ENCODE measurements at places on chromosomes 12 and 14.

DNA sequence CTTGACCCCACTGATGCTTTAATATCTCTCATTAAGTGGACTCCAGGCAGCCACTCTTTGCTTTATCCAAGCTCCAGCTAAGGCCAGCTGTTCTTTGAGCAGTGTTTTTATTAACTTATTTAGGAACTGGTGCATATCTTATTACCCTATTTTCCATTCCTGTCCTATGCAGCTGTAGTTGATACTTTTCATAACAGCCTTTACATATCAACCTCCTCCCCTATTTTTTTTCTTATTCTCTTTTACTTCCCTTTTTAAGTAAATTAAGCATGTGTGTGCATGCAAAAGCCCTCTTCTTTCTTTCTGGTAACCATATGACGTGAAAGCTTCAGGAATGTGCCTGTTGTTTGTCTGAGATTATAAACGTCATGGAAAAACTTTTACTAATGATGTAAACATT, 121.2 kb downstream of the PTPRQ start:
- peak; percentile 80 for DNase-seq

GRCh38 chr12:101475751-101476305, 692 bp downstream of the SPIC start:
- DNase-seq: no peak

GRCh38 chr12:49609875-49610154, 4.4 kb upstream of the FAM186B start:
- no peak for DNase-seq

- no peak for DNase-seq
These were observed 18.4 kb downstream of the HDAC7 start for GRCh38 chr12:47801170-47801903.

- DNase-seq: peak; percentile 0
These were observed 272.7 kb upstream of the DIO3 start for GRCh38 chr14:101288436-101289229.

DNA sequence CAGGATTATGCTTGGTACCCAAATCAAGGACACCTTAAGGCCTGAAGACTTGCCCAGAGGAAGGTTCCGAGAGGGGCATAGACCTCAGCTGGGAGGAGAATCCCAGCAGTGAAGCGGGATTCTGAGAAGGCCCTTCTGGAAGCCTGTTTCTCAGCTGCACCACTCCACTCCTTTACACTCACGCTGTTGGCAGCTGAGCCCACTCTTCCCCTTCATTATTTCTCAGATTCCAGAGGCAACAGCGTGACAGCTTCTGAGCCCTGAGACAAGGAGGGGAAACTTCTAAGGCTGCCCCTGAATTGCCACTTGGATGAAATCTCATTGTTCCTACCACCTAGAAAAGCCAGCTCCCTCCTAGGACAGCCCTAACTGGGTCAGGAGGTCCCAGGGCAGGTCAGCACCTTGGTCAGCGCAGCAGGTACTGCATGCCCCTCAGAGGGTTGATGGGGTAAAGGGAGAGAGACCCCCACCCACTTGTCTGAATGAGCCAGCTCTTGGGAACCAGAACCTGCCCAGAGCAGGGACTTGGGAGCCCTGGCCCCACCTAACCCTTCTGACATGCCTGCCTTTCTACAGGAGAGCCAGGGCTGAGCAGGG, 53.9 kb downstream of the ISCA2 start:
- no peak for DNase-seq

DNA sequence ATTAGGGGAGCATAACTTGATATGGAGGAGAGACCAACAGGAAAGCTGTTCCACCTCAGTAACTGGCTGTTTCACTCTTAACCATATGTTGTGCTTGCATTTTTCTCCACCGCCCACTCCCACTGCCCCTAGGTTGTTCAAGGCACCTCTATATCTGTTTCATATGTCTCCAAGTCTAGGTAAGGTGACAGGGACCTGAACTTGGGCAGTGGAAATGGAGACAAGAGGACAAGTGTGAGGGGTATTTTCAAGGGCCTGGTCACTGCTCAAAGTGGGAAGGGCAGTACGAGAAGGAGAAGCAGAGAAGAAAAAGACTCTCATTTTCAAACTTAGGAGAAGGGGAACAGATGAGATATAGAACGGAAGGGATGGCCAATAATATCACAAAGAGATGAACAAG, 3.1 kb downstream of the SLC38A1 start:
- no peak for DNase-seq

DNA sequence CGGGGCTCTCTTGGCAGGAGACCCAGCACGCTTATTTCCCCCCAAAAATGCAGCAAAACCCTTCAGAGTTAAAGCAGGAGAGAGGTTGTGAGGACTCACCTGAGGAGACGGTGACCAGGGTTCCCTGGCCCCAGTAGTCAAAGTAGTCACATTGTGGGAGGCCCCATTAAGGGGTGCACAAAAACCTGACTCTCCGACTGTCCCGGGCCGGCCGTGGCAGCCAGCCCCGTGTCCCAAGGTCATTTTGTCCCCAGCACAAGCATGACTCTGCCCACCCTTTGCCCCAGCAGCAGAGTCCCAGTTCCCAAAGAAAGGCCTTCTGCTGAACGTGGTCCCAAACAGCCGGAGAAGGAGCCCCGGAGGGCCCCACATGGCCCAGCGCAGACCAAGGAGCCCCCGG, 337.7 kb downstream of the TMEM121 start:
- DNase-seq: no peak

DNA sequence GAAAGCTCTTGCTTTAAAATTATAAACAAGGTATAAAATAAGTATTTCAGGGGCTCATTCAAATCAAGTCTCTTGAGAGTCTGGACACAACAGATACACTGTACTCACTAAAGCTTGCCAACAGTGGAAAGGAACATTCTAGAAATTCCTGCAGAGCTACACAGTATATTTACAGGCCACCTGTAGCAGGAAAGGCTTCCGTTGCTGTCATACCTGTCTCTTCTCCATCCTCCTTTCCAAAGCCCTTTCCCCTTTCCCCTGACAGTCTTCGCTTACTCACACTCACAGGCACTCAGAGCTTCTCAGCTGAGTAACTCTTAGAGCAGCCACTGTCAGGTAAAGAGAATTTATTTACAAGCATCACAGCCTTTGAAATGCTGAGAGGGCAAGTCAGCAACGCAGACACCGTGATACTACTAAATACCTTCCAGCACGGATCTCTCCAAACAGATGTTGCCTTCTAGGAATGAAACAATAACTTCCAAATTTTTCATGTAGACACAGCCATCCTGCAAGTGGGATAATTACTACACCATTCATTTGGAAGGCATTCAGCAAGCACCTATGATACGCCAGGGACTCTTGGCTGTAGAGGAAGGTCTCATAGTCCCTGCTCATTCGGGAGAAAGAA, 167.9 kb downstream of the FOXN3 start:
- no peak for DNase-seq

GRCh38 chr12:20592556-20592955, 102.6 kb upstream of the SLCO1C1 start:
- no peak for DNase-seq

- DNase-seq: no peak
These were observed 41.1 kb upstream of the CSRNP2 start for GRCh38 chr12:51124504-51124903.

DNA sequence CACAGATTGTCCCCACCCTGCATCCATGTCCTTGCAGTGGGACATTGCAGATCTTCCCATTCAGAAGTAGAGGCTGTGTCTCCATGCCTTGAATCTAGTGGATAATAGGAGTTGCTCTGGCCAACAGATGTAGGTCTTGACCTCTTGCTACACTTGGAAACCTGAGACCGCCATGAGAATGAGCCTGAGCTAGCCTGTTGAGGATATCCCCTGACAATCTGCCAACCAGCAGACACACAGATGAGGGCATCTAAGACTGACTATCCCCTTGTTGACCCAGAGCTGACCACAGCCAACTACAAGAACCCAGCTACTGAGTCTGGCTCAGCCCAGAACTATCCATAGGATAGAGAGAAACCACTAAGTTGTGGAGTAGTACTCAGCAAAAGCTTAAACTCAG, 161.1 kb upstream of the NOS1 start:
- DNase-seq: no peak

GRCh38 chr14:62696331-62696924, 348.8 kb downstream of the KCNH5 start:
- no peak for DNase-seq

DNA sequence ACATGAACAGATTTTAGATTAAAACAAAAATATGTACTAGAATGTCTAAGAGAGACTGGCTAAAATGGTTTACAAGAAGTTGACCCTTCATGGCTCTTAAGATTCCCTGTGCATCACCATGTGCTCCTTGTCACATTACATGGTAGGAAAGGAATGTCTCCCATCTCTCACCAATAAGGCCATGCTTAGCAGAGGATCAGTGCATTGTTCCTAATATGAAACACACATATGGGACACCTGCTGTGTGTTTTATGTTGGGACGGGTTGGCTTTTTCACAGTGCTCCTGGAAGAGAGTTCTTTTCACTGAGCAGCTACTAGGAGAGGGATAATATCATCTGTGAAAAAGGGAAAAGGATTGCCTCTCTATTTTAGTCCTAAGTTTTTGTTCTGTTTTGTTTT, 9.6 kb downstream of the PFKM start:
- DNase-seq: peak; percentile 32

DNA sequence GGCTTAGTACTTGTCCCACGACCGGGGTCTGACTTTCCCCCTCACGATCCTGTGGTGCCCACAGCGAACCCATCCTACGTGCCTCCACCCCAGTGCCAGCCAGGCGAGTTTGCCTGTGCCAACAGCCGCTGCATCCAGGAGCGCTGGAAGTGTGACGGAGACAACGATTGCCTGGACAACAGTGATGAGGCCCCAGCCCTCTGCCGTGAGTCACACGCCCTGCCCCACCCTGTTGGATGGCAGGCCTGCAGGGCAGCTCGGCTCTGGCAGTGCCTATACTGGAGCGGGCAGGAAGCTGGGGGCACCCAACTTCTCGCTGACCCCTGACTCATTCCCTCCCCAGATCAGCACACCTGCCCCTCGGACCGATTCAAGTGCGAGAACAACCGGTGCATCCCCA, 18.3 kb upstream of the LRP1-AS start:
- no peak for DNase-seq

DNA sequence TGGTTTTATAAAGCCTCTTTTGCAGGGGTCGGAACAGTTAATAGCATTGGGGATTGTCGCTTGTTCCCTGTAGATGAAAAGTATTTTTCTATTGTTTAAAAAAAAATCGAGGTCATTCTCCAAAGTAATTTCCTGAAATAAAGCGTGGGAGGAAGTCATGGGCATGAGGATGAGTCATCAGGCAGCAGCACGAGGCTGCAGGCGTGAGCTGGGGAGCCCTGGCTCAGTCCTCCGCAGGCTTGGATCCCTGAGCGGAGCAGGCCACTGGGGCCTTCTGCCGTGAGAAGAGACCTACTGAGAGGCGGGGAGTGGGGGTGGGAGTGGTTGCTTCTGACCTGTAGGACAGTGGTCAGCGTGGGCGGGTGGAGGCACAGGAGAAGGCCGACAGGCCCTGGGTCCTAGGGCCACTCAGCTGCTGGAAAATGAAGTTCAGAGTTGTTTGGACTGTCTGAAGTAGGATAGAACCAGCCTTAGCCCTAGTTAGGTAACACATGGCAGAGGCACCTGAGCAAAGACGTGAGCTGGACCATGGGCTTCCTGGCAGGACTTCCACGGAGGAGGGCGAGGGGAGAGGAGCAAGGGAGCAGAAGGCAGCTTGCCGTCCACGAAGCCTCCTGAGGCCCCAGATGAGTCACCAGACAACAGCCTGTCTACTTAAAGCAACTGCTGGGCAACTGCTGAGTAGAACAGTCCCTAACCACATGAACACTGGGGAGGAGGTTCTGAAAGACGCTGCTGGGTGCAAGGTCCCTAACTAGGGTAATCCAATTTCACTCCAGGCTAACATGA, 21.1 kb upstream of the LGALS3 start:
- DNase-seq: peak; percentile 95

DNA sequence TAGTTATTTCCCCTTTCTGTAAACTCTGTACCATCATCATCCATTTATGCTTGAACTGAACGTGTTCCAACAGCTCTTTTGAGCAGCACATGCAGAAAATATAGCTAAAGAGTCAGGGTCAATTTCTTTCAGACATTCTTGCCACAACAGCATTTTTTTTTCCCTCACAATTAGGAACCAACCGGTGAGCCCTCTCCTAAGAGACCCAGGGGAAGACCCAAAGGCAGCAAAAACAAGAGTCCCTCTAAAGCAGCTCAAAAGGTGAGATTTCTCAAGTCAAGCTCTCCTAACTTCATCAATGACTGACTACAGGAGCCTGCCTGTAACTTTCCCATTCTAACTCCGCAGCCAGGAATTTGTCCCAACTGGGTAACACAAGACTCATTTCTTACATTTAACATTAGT, 3.5 kb downstream of the HMGA2 start:
- DNase-seq: peak; percentile 55

DNA sequence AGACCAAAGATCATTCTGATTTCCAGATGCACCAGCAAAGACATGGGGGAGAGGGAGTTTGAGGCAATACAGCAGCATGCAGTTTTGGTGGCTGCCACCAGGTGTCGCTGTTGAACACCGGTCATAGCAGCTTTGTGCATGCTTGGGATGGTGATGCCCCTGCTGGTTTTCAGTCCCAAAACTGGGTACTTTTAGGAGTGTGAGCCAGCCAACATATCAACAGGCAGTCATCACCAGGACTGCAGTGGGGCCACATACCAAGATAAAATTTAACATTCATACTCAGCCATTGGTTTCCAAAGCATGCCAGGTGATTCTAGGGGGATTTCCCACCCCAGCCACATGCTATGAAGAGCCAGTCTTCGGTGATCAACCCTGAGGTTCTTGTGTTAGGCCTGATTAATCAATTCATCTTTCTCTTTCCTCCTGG, 64.2 kb downstream of the PHETA1 start:
- DNase-seq: no peak

DNA sequence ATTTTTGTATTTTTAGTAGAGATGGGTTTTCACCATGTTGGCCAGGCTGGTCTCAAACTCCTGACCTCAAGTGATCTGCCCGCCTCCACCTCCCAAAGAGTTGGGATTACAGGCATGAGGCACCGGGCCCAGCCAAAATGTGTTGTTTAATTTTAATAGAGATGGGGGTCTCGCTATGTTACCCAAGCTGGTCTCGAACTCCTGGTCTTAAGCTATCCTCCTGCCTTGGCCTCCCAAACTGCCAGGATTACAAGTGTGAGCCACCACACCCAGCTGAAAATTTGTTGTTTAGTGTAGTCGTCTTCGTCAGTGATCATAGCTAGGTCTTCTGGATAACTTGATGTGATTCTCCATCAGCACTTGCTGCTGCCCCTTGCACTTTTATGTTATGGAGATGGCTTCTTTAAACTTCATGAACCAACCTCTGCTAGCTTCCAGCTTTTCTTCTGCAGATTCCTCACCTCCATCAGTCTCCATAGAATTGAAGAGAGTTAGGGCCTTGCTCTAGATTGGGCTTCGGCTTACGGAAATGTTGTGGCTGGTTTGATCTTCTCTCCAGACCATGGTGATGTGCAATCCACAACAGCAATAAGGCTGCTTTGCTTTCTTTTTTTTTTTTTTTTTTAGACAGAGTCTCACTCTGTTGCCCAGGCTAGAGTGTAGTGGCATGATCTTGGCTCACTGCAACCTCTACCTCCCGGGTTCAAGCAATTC, 13.0 kb downstream of the ISCU start:
- no peak for DNase-seq

GRCh38 chr14:105126981-105127329, 41.6 kb downstream of the JAG2 start:
- DNase-seq: no peak

GRCh38 chr14:75442642-75443041, 14.8 kb downstream of the JDP2 start:
- DNase-seq: peak; percentile 59

- no peak for DNase-seq
These were observed 52.7 kb downstream of the FOXN3 start for GRCh38 chr14:89364316-89364715.

All from fibroblast of villous mesenchyme (primary cell).